ENCODE measurements at places on chromosomes 7 and 10.

DNA sequence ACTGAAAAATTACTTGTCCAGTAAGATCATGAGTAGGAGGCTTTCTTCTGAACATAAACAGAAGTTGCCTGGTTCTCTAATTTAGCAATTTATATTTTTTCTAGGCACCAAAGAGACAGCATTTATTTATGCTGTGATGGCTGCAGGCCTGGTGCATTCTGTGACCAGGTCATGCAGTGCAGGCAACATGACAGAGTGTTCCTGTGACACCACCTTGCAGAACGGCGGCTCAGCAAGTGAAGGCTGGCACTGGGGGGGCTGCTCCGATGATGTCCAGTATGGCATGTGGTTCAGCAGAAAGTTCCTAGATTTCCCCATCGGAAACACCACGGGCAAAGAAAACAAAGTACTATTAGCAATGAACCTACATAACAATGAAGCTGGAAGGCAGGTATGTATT, 2.8 kb downstream of the WNT16 start:
- no peak for DNase-seq

DNA sequence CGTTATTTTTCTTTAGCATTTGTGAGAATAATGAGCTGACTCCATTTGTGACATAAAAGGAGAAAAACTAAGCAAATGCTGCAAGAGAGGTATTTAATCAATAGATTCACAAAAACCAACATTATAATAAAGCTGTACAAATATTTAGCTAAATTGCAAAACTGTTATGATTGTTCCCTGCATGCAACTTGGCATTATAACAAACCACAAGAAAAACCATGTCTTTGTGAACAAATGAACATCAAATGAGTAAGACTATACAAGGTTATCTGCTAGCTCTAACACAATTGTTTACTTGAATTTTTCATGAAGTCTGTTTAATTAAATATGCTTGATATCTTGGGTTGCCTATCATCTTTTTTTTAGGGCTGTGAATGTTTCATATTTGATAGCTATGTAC, 50.8 kb upstream of the PPP1R9A start:
- no peak for DNase-seq

DNA sequence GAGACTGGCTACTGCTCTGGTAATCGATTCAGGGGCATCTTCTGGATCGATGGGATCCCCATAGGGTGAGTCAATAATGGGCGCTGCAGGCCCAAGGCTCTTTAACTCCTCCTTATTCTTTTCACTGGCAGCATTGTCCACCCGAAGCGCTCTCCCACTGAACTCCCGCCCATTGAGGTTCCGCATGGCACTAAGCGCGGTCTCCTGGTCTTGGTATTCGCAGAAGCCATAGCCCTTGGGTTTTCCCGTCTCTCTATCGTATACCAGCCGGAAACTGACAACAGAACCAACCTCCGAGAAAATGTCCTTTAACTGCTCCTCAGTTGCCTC, 285 bp downstream of the CSTF2T start:
- DNase-seq: no peak

GRCh38 chr7:141585592-141586510, 34.6 kb downstream of the AGK start:
- DNase-seq: peak; percentile 50

DNA sequence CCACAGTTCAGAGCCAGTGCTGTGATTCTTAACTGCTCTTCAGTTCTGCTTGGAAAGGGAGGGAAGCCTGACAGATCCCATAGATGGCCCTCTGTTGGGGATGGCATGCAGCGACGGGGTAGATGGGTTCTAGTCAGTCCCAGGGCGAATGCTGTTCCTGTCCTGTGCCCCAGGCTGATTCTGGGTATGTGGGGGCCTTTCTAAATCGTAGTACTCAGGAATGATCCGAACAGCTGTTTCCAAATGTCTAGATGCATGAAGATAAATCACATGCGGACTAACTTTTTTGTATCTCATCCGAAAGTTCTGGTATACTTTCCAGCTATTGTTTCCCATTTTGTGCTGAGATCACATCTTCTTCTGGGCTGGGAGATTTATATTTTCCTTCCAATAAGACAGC, 186.0 kb upstream of the MKI67 start:
- DNase-seq: no peak

GRCh38 chr7:155787171-155787851, 25.0 kb downstream of the SHH start:
- DNase-seq: no peak

DNA sequence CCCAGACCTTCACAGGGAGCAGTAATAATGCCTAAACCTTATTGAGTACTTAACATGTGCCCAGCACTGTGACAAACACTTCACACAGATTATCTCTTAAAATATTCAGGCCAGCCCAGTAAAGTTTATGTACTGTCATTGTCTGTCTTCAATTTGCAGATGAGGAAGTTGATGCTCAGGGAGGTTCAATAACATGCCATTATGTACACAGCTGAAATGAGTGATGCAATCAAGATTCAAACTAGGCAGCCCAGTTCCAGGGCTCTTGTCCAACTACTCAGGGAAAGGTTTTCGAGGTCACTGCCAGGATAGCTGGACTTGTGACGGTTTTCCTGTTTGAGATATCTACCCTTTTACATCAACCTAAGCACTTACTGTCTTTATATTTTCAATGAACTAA, 56.1 kb downstream of the AUTS2 start:
- no peak for DNase-seq

DNA sequence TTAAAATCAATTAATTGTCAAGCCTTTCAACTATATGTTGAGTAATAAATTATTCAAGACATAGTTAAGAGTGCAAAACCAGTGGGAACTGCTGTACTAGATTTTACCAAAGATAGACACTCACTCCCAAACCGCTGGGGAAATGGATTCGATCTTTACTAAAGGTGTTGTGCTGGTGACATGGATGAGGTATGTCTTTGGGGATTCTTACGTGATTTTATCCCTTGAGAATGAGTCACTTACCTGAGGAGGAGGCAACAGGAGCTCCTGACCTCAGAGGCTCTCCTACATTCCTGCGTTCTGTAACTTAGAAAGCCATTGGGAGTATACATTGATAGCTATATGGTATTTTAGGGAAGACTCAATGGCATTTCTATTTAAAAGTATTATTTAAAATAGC, 165.5 kb downstream of the PKD1L1 start:
- no peak for DNase-seq

- DNase-seq: no peak
Observed at GRCh38 chr7:117171106-117171505, 151.8 kb downstream of the WNT2 start.

DNA sequence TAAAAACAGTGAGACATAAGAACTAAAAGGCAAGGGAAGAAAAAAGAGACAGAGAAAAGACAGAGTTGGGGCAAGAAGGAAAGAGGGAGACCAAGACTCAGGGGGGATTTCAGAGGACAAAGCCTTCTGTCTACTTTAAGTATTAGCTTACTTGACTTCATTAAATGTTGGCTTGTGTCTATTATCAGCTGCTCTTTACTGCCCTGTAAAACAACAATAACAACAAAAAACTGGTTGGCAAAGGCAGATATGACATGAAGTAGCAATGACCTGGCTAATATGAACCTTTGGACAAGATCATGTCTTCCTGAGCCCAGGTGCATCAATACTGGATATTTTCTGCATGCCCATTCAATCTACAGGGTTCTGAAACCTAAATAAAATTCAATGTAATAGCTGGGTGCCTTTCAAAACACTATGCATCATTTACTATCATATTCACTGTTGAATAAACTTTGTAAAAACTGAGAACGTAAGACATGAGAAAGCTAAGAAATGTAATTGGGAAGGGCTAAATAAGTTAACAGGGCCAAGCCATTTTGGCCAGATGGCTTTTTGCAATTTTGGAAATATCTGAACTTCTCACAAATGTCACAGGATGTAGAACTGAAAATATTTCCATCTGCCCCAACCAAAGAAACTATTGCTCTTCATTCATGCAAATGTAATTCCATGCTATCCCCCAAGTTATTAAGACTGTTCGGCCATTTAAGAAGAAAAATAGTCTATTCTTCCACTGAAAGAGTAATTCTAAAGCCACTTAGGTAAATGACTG, 49.4 kb downstream of the LRRN3 start:
- no peak for DNase-seq

- peak; percentile 37 for DNase-seq
Observed at GRCh38 chr10:3652886-3653285, 132.1 kb downstream of the KLF6 start.

GRCh38 chr10:82817676-82818422, 942.9 kb downstream of the NRG3 start:
- no peak for DNase-seq

- DNase-seq: no peak
Observed at GRCh38 chr7:140889645-140890044, 35.1 kb downstream of the BRAF start.

DNA sequence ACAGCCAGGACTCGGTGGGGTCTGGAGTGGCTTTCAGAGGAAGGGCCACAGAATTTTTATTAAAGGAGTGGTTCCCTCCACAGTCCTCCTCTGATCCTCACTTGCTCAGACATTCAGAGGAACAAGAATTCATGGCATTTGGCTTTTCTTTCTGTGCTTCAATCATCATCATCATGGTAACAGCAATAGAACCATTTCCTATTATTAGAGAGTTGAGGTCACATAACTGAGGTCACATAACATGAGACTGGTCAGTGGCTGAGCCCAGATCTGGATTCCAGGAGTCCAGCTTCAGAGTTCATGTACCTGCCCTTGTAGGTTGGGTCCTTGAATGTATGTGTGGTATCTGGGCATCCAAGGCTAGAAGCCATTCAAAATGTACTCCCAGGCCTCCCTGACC, 177.3 kb upstream of the GRB10 start:
- DNase-seq: no peak

- DNase-seq: no peak
Observed at GRCh38 chr10:111872591-111872990, 311.0 kb downstream of the GPAM start.

- DNase-seq: no peak
Observed at GRCh38 chr7:47217086-47217485, 364.8 kb downstream of the TNS3 start.

- no peak for DNase-seq
Observed at GRCh38 chr7:139394540-139394939, 34.8 kb downstream of the LUC7L2 start.

- DNase-seq: no peak
Observed at GRCh38 chr7:123643495-123644441, 11.9 kb upstream of the LMOD2 start.

Data from activated T-cell treated with anti-CD3 and anti-CD28 coated beads, Interleukin-2, amount 50 U/mL, for 48 hours (primary cell).